ENCODE measurements at places on chromosomes 13 and 19. TPM values are rescaled to one million over a fixed set of nuclear protein-coding genes. Genes with fewer than 3 reads are reported as not detected.
A peak's percentile ranks its signal among the peaks of the same experiment; 100 is the strongest.

- no peak for DNase-seq
These were observed 4.6 kb downstream of the PCDH9 start for GRCh38 chr13:67225252-67226159.

GRCh38 chr13:75723901-75724300 is 87.8 kb downstream of the LMO7 start:
- no peak for DNase-seq

GRCh38 chr13:72852207-72852606 is 70.3 kb downstream of the PIBF1 start:
- no peak for DNase-seq

- DNase-seq: no peak
These were observed 24.2 kb upstream of the C13orf46 start for GRCh38 chr13:113997845-113998751.

- DNase-seq: no peak
These were observed 63.9 kb upstream of the MCF2L start for GRCh38 chr13:112905086-112905485.

DNA sequence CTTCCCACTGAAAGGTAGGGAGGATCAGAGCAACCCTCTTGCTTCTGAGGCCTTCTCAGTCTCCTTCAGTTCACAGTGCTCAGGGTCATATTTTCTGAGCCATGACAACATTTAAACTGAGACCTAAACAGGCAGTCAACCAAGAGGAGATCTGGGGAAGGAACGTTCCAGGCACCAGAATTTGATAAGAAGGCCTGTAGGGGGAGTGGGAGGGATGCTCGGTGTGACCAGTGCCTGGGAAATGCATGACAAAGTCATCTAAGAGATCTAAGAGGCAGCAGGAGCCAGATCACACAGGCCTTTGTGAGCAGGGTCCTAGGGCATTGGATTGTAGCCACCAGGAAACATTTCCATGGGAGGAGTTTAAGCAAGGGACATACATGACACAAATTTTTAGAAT is 71.6 kb downstream of the SHISA2 start:
- DNase-seq: no peak

GRCh38 chr13:52082601-52083000 is 46.3 kb downstream of the NEK5 start:
- no peak for DNase-seq

GRCh38 chr13:50377726-50378270 is 362.6 kb downstream of the KCNRG start:
- DNase-seq: no peak

DNA sequence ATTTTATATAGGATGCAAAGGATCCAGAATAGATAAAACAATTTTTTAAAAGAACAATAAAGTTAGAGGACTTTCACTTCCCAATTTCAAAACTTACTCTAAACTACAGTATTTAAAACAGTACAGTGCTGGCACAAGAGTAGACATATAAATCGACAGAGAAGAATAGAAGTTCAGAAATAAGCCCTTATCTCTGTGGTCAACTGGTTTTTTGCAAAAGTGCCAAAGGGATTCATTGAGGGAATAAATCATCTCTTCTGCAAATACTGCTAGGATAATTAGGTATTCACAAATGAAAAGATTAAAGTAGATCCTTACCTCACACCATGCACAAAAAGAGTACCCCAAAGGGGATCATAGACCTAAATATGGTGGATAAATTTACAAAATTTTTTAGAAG is 431.0 kb upstream of the HTR2A start:
- DNase-seq: no peak

GRCh38 chr13:111060237-111060919 is 54.7 kb upstream of the ARHGEF7 start:
- no peak for DNase-seq

DNA sequence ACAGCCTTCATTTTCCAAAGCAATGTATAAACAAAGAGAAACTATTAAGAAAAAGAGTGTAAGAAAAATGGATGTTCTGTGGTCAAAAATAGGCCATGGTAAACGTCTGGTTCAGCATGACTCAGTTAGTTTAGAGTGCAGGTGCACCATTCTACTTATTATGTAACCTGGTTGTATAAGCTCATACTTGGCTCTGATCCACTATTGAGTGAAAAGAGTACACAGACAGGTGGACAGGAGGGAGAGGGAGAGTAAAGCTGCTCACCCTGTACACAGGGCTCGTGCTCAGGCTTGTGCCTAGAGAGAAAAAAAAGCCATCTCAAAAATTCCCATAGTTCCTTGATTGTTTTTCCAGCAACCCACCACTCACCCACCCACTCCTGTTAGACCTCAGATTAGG is 85.8 kb upstream of the ZNF91 start:
- DNase-seq: no peak

- DNase-seq: peak; percentile 91
These were observed 22.8 kb downstream of the COL4A2 start for GRCh38 chr13:110329798-110330461.

- no peak for DNase-seq
These were observed 95.9 kb upstream of the FREM2 start for GRCh38 chr13:38590796-38591507.

GRCh38 chr13:32822771-32823170 is 193.5 kb upstream of the KL start:
- DNase-seq: no peak

DNA sequence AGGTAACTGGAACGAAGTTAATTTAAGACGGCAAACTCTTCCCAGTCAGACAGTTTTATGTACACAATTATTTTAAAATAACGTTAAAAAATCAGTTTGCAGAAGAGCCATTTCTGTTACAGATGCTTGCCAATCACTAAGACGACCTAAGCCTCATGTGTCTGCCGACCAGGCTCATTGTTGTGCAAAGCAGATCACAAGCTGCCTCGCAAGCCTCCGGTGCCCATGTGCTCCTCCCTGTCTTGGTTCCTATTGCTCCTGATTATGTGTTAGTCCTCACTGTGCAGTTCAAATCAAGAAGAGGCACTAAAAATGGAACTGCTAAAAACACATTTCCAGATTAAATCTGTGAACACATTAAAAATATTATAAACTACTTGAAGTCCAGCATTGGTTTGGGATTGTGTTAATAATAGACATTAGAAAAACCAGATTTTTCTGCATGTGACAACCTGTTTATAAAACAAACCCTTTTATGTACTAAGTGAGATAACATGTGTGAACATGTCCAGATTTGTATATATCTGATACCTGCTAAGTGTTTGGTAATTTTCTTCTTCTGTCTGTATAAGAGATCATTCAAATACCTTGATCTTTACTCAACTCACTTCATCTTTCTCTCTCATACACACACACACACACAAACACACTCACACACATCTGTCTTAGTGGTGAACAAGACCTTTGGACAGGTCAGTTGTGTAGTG is 81.9 kb upstream of the SLC15A1 start:
- DNase-seq: no peak

- DNase-seq: no peak
These were observed at the start of gene P2RY11 for GRCh38 chr19:10111405-10111811. Gene P2RY11 (plus strand): TSS chr19:10111693. CDS start chr19:10111722, 29 bp downstream.

GRCh38 chr13:114038900-114039299 is 65.0 kb upstream of the C13orf46 start:
- no peak for DNase-seq

- no peak for DNase-seq
These were observed 230.8 kb downstream of the TBC1D4 start for GRCh38 chr13:75251188-75251587.

GRCh38 chr19:18440415-18440877 is 2.5 kb upstream of the ISYNA1 start:
- no peak for DNase-seq

- peak; percentile 70 for DNase-seq
These were observed 8.1 kb downstream of the TIMM29 start for GRCh38 chr19:10936661-10937084.

DNA sequence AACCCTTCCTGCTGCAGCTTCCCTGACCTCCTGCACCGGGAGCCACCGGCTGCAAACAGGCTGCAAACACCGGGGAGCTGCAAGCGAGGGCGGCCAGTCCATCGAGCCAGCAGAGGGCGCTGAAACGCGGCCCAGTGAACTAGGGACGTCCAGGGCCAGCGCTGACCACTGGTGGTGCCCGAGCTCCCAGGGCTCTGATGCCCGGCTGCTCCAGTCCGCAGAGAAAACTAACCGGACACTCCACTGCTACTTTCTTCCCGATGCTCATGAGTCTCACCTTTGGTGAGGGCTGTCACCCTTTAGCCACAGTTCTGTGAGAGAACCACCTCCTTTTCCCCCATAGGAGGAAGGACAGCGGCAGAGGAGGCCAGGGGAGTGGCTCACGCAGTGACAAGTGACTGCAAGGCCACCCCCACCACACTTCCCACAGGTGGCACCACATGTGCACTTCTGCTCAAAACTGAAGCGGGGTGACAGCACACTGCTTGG is 82.8 kb upstream of the MTIF3 start:
- peak; percentile 75 for DNase-seq

DNA sequence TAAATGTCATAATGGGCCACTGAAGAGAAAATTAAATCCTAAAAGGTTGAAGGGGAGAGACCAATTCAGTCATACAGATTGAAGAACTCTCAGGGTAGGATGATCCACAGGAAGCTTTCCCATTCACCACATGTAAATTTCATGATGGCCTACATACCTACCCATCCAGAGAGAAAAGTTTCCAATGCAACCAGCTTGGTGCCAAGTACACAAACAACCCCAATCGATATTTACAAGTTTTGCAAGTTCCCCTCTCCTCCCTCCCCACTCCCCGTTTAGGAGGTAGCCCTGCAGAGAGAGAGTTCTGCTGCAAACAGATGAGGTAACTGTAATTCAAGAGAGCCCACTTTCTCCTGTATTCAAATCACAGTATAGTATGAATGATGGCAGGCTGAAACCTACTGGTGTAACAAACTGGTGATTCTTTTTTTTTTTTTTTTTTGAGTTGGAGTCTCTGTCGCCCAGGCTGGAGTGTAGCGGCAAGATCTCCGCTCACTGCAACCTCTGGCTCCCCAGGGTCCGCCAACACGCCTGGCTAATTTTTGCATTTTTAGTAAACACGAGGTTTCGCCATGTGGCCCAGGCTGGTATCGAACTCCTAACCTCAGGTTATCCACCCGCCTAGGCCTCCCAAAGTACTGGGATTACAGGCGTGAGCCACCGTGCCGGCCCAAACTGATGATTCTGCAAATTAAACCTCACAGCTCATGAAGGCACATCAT is 14.4 kb downstream of the FOXO1 start:
- DNase-seq: no peak

- no peak for DNase-seq
These were observed 452.7 kb downstream of the SUCLA2 start for GRCh38 chr13:47548294-47548840.

DNA sequence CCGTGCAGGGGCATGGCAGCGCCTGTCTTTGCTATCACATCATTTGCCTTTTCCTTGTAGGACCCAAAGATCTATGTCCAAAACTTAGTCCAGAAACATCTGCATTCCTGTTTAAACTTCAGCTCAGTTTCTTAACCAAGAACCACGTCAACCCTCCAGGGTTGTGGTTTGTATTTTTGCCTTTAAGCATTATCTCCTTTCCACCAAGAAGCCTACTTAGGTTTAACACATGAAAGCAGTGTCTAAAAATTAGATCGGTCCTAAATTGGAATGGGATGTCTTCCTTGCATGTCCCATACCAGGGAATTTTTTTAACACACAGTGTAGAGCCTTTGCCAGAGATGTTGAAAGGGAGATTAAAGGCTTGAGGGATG is 38.8 kb downstream of the DHRS12 start:
- no peak for DNase-seq

DNA sequence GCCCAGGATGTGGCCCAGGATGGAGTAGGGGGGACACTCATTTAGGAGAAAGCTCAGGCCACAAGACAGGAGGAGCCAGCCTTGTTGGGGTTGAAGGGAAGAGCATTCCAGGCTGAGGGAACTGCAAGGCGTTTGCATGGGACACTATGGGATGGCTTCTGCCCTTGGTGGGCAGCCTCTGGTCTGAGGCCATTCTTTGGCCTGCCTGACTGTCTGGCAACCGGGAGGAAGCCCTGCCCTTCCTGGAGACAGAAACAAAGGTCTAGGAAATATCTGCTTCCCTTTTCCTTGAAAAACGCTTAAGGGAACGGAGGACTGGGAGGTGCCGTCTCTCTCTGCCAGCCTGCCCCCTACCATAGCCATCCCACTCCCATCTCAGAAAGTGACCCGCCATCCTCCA is 2.8 kb upstream of the ICAM1 start:
- no peak for DNase-seq

DNA sequence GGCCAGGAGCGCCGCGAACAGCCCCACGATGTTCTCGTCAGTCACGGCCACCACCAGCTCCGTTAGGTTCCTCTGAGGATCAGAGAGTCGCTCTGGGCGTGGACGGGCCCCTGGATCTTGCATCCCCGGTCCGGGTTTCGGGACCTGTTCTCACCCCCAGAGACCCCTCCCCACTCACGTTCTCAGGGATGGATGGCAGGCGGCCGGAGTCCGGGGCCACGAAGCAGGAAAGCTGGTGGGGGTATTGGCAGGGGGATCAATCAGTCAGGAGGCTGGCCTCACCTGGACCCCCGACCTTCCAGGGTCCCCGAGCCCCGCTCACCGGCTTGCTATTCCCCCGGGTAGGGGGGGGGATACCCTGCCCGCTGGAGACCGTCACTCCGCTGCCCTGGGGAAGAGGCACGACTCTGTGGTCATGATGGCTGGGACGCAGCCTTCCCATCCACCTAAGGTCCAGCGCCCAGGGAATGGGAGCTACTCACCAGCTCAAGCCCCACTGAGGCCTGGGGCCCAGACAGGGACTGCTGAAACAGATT is 4.6 kb downstream of the DENND1C start:
- DNase-seq: no peak

GRCh38 chr13:74226791-74227475 is 92.7 kb upstream of the KLF12 start:
- no peak for DNase-seq

- DNase-seq: no peak
These were observed 18.1 kb downstream of the ESD start for GRCh38 chr13:46778890-46779289.

- DNase-seq: no peak
These were observed 5.4 kb upstream of the ZNF98 start for GRCh38 chr19:22427547-22427946.

- DNase-seq: peak; percentile 2
These were observed 51.3 kb downstream of the ERICH6B start for GRCh38 chr13:45564133-45564776.

Gene EDNRB
- total RNA-seq: not detected

Gene COX6B2
- not detected for total RNA-seq

Gene RUBCNL
- not detected for total RNA-seq

Gene SMAD9
- 25.9 TPM for total RNA-seq

Gene CCDC169
- 1.4 TPM for total RNA-seq

Gene AMER2
- total RNA-seq: not detected

Gene SRRM5
- not detected for total RNA-seq

Gene ADPRHL1
- total RNA-seq: 6.3 TPM

Gene TSHZ3
- 8.3 TPM for total RNA-seq

Gene ZSCAN4
- total RNA-seq: not detected

Gene LHB
- 0.34 TPM for total RNA-seq

Gene HCN2
- total RNA-seq: 2.2 TPM

Gene PGLYRP1
- not detected for total RNA-seq

Gene S1PR2
- 4.9 TPM for total RNA-seq

Gene SYMPK
- 55.0 TPM for total RNA-seq

Gene AP1M2
- 9.9 TPM for total RNA-seq

Gene CACNG7
- not detected for total RNA-seq

Gene TYROBP
- not detected for total RNA-seq

All from SJSA1 (cell line).